ENCODE measurements at places on chromosomes 6 and 20.

GRCh38 chr20:50450881-50451752 lies 59.1 kb upstream of the PTPN1 start:
- DNase-seq: no peak

- no peak for DNase-seq
These were observed 30.8 kb downstream of the ISM1 start for GRCh38 chr20:13251904-13252297.

DNA sequence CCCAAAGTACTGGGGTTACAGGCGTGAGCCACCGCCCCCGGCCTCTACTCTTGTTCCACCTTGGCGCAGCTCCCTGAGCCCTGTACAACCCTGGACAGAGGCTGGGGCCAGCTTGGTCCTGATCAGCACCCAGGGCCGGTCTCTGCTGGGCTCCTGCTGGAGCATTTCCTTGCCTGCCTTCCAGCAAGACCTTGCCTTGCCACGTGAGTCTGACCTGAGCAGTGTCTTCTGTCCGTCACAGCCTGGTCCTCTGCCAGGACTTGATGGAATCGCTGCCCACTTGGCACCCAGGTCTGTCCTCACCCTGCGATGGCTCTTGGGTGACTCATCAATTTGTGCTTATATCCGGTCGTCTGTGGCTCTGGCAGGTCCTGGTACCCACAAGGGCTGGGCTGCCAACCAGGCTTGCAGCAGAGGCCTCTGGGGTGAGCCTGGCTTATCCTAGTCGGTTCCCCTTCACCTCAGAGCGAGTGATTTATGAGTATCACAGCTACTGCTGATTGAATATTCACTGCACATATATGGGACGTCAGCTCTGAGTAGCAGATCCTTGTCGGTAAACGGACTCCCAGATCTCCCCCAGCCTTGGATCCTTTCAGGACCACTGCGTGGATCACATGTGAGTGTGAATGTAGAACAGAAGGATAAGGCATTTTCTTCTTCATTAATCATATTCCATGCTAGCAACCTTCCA lies 10.1 kb upstream of the SULF2 start:
- DNase-seq: no peak

DNA sequence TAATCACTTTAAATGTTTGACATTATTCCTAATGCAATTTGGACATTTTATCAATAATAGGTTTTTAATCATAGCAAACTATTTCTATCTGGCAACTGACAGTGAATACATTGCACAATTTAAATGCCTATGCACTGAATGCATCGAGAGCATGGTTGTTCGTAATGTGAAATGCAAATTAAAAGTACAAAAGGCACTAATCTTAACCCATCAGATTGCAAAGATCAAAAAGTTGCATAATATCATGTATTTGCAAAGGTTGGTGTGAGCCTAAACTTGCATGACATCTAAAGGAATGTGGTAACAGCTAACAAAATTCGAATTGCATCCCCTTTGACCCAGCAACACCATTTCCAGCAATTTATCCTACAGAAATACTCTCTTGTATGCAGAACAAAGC lies 469.9 kb upstream of the IRAK1BP1 start:
- DNase-seq: no peak

DNA sequence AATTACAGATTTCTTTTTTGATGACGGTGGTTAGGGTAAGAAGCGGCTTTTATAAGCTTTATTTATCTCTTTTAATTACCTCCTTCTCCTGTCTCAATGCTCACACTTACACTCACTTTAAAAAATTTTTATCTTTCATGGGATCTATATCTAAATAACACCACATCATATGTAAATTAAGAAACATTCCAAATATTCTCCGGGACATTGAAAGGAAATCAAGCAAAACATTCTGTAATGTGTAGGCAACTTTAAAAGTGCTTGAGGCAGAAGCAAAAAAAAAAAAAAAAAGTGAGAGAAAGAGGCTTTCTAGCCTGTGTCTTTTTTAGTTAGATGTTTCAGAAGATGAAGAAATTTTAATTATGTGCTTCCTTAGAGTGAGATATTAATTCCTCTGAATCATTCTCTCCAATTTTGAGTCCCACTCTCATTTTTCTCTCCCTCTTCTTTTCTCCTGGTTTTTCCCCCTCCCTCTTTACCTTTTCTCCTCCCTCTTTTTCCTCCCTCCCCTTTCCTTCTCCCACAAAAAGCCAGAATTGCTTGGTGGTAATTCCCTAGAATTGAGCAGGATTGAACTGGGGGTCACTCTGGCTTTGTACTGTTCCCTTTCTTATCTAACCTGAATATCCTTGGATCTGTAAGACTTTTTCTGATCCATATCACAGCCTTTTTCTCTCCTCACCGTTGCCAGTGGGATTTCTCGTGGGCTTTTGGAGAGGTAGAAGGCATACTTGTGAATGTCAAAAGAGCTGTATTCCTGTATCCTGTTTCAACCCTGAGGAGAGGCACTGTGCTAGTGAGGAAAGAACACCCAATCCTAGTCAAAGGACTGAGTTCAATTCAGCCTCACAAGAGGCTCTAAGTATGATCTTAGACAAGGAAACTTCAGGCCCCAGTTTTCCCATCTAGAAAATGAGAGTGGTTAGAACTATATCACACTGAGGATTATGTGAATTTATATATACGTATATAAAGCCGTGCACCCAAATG lies 30.4 kb downstream of the KCNQ5 start:
- DNase-seq: no peak

Data from NCI-H1694 treated with DMSO at 0.1 percent for 48 hours (cell line).